ENCODE measurements at places on chromosomes 11 and 22.

DNA sequence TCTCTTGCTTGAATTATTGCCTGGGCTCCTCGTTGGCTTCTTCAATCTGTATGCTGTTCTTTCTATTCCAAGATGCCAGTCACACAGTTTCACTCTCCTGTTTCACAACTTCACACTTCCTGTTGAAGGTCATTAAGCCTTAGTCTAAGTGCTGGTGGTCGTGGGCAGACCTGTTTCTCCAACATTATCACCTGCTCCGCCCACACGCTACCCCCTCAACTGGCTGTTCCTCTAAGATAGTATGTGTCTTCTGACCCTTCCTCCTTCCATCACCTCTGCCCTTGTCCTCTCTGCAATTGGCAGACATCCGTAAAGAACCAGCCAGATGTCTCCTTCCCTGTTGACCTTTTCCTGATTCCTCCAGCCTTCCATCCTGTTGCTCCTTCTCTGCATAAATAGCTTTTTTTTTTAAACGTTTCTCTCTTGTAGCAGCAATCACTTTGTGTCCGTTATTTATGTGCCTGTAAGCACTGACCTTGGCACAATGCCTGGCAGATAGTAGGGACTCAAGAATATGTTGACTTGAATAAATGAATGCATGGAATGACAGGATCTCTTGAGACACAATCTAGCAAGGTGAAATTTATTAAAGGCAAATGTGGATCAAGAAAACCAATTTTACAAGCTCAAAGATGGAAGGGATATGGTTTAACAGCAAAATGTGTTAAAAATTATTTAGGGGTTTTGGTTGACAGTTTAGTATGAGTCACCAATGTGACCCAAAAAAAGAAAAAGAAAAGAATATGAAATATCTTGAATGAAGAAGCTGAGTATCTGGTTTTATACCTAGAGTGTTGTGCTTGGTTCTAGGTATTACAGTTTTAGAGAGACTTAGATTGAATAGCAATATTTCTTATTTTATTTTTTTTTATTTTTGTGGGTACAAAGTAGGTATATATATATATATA is 12.6 kb downstream of the DIXDC1 start:
- DNase-seq = no peak

GRCh38 chr11:94926698-94927237 is 46.6 kb downstream of the CWC15 start:
- DNase-seq = no peak

DNA sequence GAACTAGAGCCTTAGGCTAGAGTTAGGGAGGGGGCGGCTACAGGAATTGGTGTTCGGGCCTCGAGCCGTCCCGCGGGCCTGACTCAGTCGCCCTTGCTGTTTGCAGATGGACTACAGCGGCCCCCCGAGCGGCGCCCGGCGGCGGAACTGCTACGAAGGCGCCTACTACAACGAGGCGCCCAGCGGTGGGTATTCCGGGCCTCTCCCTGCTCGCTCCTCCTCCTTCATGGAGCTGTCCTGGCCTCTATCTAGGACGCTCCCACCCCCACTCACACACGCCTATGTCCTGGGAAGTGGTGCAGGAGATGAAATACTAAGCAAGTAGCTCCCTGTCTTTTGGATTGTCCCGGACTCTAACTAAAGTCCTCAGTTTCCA is 1.4 kb downstream of the MYOD1 start:
- DNase-seq = no peak

- DNase-seq = no peak
These were observed 243.5 kb upstream of the ANO3 start for GRCh38 chr11:26088391-26088790.

DNA sequence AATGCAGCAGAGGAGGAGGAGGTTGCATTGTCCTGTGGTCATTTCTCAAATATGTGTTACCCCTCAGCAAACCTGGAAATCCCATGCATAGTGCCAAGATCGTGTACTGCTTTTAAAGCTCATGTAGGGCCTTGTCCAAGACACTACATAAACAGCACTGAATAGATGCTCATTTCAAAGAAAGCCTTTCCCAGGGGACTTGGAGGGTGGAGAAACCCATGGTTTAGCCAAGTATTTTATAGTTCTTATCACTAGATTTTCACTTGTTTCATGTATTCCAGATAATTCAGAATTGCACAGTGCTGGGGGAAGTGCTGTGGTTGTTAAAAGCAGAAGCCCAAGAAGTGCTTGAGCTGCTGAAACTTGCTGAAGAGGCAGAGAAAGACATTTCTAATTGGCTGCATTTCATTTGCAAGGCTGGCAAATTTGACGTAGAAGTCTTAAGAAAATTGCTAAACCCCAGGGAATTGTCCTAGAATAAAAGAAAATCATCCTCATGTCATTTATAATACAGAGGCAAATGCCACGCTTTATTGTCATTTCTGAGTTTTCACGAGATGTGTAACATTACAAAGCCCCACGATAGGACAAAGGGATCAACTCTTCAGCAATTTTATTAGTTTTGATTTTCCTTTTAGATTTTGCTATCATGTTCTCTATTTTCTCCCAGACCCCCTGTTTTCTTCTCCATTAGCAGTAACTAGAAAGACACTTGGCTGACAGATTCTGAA is 20.1 kb downstream of the CSRP3 start:
- no peak for DNase-seq

DNA sequence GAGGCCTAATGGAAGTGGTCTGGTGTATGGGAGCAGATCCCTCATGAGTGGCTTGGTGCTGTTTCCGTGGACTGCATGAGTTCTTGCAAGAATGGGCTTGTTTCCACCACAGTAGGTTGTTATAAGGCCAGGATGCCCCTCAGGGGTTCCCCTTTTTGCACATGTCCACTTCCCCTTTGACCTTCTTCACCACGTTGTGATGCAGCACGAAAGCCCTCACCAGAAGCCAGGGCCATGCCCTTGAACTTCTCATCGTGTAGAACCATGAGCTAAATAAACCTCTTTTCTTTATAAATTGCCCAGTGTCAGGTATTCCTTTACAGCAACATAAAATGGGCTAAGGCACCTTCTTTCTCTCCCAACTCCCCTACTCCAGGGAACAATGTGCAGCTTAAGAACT is 2.8 kb upstream of the NARS2 start:
- no peak for DNase-seq

GRCh38 chr22:33014621-33015020 is 43.6 kb downstream of the SYN3 start:
- no peak for DNase-seq

GRCh38 chr11:62882788-62883501 is 2.2 kb downstream of the SLC3A2 start:
- DNase-seq = no peak

DNA sequence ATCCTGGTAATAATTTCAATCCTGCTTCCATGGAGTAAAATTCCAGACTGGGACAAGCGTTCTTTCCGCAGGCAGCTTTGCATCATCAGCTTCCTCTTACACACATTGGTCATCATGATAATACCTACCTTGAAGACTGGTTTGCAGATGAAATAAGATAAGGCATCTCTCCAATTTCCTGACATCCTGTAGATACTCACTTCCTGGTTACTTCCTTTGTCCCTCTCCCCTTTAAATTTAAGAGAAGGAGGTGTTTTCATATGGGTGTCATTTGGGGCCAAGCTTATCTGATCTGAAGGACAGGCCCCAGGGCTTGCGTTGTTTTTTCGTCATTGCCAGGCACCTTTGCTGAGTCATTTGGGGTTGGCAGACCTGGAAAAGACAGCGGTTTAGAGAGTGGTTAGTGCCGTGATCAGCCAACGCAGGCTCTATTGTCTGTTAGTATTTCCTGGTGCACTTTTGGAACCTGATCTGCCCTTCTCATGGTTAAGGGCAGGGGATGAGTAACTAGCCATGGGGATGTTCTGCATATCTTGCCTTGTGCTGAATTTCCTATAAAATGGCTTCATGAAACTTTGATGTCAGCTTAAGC is 24.1 kb downstream of the GRAMD1B start:
- no peak for DNase-seq

GRCh38 chr22:17726928-17727897 is 47.1 kb downstream of the BID start:
- DNase-seq = no peak

- peak; percentile 47 for DNase-seq
These were observed 102.4 kb upstream of the FSHB start for GRCh38 chr11:30128269-30128932.

- no peak for DNase-seq
These were observed 2.5 kb downstream of the TBC1D22A start for GRCh38 chr22:46764779-46765485.

- peak; percentile 84 for DNase-seq
These were observed 27.0 kb upstream of the AMOTL1 start for GRCh38 chr11:94741022-94741679.

DNA sequence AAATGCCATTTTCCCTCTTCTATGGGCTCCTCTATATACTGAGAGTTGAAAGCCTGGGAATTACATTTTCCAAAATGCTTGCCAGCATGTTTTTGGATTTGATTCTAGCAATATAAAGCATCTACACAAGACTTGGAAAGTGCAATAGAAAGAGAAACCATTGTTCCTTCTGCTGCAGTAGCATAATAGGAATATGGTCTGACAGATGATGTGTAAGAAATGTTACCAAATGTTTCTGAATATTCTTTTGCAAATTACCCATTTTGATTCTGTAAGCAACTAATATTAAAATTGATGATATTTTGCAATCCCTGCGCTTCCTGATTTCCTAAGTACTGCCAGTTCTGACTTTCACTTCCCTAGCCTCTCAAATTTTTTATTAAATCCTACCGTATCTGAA is 61.6 kb downstream of the CASP12 start:
- no peak for DNase-seq

GRCh38 chr11:115910379-115910778 is 406.2 kb upstream of the CADM1 start:
- DNase-seq = no peak

GRCh38 chr11:8731647-8732323 is 49.2 kb downstream of the RPL27A start:
- no peak for DNase-seq

GRCh38 chr11:44779736-44780520 is 53.2 kb downstream of the TSPAN18 start:
- DNase-seq = no peak

DNA sequence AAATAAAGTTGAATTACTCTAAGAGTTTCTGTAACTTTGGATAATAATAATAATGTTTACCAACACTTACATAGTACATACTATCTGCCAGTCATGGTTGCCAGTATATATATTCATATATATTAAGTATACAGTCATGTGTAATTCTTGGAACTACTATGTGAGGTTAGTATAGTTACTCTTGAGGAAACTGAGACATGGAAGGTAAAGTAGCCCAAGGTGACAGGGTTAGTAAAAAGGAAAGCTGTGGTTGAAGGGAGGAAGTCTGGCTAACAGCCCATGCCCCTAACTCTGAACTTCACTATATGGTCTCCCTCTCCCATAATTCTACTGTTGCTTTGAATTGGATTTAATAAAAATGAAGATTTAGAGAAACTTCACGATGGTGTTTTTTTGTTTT is 24.9 kb downstream of the FDX1 start:
- DNase-seq = no peak

GRCh38 chr11:76568621-76569020 is 101.9 kb downstream of the LRRC32 start:
- no peak for DNase-seq

DNA sequence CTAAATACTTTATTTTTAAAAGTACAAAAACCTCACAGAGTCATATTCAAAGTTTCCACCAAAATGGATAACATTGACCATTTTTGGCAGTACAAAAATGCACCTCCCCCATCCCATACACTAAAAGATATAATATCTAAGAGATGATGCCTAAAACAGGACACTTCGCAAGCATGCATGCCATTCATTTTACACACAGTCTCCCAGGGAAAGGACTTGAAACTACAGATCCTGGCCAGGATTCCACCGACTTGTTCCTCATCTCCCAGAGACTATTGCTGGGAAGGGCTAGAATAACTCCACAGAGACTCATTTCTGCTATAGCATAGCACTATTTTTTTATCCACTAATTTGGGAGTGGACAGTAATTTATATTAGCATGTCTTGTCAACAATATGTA is 81.7 kb downstream of the MTNR1B start:
- no peak for DNase-seq

GRCh38 chr11:112961751-112962578 is 745 bp downstream of the NCAM1 start:
- DNase-seq = peak; percentile 79

GRCh38 chr22:39661842-39662685 is 91.5 kb downstream of the CACNA1I start:
- DNase-seq = peak; percentile 23

- no peak for DNase-seq
These were observed 1.6 kb upstream of the PLAAT4 start for GRCh38 chr11:63534895-63535461.

- no peak for DNase-seq
These were observed 147.3 kb downstream of the CCDC34 start for GRCh38 chr11:27215471-27216269.

- DNase-seq = no peak
These were observed 143.0 kb downstream of the MPPED1 start for GRCh38 chr22:43554694-43555365.

GRCh38 chr11:130383344-130384211 is 44.8 kb downstream of the ADAMTS8 start:
- no peak for DNase-seq

GRCh38 chr11:35751664-35752061 is 89.1 kb downstream of the TRIM44 start:
- no peak for DNase-seq

DNA sequence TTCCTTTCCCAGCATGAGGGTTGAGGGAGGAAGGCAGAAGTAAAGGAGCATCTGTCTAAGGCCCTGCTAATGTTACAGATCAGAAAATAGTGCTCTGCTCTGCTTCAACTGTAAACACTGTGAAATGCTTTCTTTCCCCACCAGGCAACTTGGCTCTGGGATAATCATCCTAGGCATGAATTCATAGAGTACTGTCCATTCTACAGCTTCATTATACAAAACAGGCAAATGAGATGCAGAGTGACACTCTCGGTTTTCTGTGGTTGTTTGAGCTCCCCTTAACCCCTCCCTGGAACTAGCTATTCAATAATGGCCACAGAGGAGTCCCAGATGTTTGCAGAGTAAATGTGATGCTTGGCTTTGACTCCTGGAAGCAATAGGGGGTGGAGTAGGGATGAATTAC is 184.3 kb upstream of the CTSC start:
- DNase-seq = no peak

GRCh38 chr11:111135778-111136570 is 109.6 kb upstream of the POU2AF2 start:
- DNase-seq = no peak

DNA sequence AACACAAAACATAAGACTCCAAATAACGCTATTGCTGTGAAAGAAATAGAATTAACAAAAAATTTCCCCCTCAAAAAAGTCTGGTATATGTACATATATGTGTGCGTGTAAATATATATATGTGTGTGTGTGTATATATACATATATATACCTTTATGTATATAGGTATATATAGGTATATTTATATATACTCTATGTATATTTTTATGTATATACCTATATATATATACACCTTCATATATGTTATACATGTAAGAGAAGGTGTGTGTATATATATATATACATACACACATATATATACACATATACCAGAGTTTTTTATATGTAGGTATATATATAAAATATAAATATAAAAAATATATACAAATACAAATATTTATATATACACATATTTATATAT is 199.2 kb downstream of the RAB38 start:
- DNase-seq = no peak

GRCh38 chr11:78981153-78981552 is 406.5 kb upstream of the NARS2 start:
- DNase-seq = no peak
